Stimulated activated CD4-positive, alpha-beta T cell treated with anti-CD3 and anti-CD28 coated beads, TNF-alpha, amount 100 ng/mL, for 24 hours (primary cell): ENCODE measurements at places on chromosomes 2 and 18.

- no peak for DNase-seq
These were observed 153.6 kb downstream of the NCKAP5 start for GRCh38 chr2:133414486-133415209.

DNA sequence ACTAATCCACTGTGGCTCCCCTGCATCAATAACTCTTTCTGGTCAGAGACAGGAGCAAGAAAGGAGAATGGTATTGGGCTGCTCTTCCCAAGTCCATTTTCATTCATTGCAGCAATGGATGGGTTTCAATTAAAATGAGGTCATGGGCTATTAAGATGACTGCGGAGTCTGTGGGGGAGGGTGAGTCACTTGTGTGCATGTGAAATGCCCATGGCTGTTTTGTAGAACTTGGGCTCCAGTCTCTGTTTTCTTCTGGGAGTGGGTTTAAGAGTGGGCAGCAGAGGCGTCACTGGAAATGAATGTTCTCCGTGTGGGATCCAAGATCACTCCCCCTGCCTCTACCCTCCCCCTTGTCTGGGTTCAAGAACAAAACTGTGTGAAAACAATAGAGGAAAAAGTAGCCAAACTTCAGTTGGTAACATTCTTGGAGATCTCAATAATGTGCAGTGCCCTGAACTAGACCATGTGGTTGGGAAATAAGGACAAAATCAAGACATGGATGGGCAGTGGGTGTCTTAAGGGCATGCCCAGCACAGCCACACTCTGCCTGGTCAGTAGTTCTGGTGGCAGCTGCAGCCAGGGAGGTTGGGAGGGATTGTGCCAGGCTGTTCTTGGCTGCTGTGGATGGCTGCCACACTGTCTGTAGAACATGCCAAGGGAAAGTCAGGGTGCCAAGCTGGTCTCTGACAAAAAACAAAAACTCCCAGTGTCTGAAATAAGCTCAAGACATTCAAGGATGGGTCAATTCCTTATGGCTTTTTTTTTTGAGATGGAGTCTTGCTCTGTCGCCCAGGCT is 68.2 kb upstream of the CXCR4 start:
- no peak for DNase-seq

GRCh38 chr2:118130385-118130784 is 42.1 kb downstream of the INSIG2 start:
- no peak for DNase-seq

DNA sequence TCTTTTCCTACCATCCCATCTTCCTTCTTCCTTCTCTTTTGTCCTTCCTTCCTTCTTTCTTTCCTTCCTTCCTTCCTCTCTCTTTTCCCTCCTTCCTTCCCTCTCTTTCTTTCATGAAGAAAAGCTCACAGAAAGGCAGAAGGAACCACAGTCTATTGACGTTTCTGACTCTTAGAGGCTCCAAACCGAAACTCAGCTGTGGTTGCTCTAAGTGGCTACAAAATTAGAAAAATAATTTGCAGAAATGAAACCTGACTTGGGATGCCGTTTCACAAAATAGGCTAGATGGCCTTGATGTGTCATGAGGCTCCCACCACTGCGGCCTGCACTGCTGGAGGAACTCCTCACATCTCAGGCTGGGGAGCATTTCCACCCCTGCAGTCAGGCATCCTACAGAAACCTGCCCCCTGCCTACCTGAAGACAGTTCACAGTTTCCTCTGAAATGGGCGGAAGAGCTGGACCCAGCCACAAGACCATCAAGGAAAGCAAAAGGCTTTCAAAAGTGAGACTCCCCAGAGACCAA is 165.6 kb downstream of the SMAD7 start:
- DNase-seq: peak; percentile 34

GRCh38 chr2:152418688-152419087 is 83.7 kb downstream of the FMNL2 start:
- no peak for DNase-seq

GRCh38 chr18:45330170-45330594 is 285.1 kb upstream of the SLC14A2 start:
- DNase-seq: no peak

DNA sequence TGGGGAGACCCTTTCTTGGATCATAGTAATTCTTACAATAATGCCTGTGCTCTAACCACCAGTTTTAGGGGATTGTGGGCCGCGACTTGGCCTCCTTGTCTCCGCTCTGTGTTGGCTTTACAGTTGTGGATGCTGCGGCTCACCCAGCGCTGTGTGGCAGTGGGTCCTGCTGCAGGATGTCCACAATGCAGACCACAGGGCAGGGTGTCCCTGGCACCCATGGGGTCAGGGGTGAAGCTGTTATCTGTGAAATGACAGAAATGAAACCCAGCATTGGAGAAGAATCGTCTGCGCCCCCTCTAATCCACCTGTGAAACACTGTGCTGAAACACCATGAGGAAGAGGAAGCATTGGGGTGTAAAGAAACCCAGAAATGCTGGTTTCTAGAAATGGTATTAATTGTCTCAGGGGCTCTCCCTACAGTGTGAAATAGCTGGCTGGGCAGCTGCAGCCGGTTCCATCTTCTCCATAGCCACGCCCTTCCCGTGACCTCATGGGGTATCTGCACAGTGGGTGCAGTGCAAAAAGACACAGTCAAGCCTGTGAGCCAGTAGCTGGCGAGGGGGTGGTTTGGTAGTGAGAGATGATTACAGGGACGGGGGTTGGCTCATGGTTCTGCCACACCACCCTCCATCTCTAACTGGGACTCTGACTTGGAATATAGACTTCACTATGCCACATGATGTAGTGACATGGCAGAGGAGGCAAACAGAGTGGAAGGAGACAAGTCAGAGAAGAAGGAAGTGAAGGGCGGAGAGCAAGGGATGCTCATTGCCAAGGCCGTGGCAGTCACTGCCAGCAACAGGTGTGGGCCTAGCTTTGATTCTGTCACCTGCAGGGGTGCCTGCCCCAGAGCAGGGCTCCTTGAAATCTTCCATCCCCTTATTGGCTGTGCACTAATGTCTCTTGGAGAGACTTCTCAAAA is 16.2 kb downstream of the INPP4A start:
- DNase-seq: peak; percentile 52

- DNase-seq: no peak
These were observed 871.9 kb upstream of the FSHR start for GRCh38 chr2:50026236-50026635.
